Foreskin keratinocyte (primary cell): ENCODE measurements at places on chromosomes 5 and 9.

GRCh38 chr9:116124472-116125040 is 29.0 kb upstream of the PAPPA start:
- peak; percentile 82 for DNase-seq

- no peak for DNase-seq
Measured at GRCh38 chr9:113483676-113484257, 20.2 kb downstream of the RGS3 start.

DNA sequence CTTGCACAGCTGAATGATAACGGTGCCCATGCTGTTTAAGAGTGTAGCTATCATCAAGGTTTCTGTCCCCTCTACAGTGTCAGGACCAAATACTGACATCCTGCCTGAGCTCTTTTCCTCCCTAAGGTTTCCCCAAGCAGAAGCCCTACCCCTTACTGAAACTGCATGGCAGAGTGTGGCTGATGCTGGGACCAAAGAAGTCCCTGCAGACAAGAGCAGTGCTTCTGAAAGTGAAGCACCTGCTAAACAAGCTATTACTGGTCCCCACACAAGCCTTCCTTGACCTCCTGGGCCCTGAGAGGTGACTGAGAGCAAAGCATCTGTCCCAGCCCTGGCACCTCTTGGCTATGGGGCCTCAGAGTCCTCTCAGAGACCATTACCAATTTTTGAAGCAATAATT is 56.1 kb downstream of the CFAP90 start:
- DNase-seq, result no peak

DNA sequence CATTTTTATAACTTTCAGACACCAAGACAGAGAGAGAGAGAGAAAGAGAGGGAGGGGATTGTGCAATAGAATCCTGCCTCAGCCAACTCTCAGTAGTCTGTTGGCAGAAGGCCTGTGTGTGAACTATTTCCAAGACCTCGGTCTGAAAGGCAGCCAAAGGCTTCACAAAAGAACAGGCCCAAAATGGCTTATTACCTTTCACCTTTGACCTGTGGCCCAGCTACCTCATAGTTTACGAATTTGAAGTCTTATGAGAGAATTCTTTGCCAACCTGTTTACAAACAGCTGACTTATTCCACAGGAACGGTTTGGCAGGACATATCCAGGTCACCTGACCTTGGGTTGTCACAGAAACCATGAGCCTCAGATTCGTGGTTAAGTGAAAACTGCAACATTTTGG is 48.6 kb downstream of the NR2F1-AS1 start:
- DNase-seq, result no peak

- no peak for DNase-seq
Measured at GRCh38 chr9:99366183-99366582, 144.1 kb downstream of the SEC61B start.

DNA sequence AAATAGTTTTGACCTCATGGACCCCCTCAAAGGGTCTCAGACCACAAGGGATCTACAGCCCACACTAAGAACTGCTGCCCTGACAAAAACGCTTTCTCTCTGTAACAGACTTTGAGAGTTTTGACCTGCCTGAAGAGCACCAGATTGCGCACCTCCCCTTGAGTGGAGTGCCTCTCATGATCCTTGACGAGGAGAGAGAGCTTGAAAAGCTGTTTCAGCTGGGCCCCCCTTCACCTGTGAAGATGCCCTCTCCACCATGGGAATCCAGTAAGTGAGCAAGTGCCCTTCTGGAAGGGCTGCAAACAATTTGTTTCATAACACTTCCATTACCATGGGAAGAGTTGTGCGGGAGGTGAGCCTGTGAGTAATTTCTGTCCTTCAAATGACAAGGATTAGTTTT is 6.0 kb downstream of the PTTG1 start:
- DNase-seq, result no peak

GRCh38 chr5:82387001-82387818 is 109.1 kb upstream of the RPS23 start:
- DNase-seq, result no peak

GRCh38 chr9:82781921-82782392 is 281.0 kb downstream of the RASEF start:
- DNase-seq, result no peak

DNA sequence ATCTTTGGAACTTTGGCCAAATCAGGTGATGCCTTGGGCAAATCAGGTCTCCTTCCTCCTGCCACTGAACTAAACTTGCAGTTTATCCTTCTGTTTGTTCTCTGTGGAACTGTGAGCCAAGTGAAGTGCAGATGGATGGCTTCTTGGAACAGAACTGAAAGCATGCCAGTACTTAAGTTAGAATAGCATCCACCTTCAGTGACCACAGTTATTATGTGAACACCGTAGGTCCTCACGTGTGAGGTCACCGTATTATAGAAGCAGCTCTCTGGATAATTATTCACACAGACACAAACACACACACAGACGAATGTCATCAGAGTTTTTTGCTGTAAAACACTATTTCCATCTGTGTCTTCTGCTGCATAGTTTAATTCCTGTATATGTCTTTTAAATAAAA is 162.6 kb downstream of the EFNA5 start:
- DNase-seq, result no peak

DNA sequence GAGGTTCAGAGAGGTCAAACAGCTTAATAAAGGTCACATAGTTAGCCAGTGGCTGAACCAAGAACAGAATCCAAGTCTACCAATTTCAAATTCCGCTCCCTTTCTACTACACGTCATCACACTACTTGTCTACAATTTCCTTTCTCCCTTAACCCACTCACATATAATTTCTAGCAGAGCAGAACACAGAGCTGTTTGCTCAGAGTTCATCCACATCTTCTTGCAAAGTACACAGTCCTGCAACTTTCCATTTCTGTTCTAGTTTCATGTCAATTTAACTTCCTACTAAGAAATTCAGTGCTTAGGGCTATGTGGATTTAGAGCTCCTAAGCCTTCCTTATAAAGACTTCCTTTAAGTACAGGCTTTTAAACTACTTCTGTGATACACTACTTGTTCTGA is 61.3 kb downstream of the MEGF9 start:
- no peak for DNase-seq

GRCh38 chr9:127927988-127928675 is 2.4 kb downstream of the PIP5KL1 start:
- DNase-seq, result no peak

- no peak for DNase-seq
Measured at GRCh38 chr5:5403741-5404140, 18.7 kb upstream of the ICE1 start.

GRCh38 chr5:109784687-109785086 is 95.0 kb downstream of the MAN2A1 start:
- no peak for DNase-seq

DNA sequence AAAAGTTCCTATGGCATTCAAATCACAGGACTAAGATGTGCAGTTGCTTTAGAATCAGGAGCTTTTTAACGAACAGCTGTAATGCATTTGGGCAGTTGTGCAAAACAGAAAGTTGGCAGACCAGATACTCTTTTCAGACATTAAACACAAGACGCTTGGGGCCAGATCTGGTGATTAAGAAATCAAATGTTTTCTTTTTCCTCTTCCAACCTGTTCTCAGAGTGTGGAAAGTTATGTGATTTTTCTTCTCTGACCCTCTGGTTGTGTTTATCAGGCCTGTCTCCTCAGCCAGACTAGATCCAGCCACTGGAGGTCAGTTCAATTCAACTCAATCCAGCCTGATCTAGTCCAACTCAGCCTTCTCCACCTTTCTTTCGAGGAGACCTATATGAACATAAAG is 298.5 kb upstream of the PCSK5 start:
- no peak for DNase-seq

- DNase-seq, result peak; percentile 19
Measured at GRCh38 chr5:35229076-35230037, 930 bp downstream of the PRLR start.

GRCh38 chr9:104028827-104029226 is 65.3 kb upstream of the SMC2 start:
- DNase-seq, result no peak

GRCh38 chr5:80206282-80206681 is 49.6 kb downstream of the SERINC5 start:
- DNase-seq, result peak; percentile 34

DNA sequence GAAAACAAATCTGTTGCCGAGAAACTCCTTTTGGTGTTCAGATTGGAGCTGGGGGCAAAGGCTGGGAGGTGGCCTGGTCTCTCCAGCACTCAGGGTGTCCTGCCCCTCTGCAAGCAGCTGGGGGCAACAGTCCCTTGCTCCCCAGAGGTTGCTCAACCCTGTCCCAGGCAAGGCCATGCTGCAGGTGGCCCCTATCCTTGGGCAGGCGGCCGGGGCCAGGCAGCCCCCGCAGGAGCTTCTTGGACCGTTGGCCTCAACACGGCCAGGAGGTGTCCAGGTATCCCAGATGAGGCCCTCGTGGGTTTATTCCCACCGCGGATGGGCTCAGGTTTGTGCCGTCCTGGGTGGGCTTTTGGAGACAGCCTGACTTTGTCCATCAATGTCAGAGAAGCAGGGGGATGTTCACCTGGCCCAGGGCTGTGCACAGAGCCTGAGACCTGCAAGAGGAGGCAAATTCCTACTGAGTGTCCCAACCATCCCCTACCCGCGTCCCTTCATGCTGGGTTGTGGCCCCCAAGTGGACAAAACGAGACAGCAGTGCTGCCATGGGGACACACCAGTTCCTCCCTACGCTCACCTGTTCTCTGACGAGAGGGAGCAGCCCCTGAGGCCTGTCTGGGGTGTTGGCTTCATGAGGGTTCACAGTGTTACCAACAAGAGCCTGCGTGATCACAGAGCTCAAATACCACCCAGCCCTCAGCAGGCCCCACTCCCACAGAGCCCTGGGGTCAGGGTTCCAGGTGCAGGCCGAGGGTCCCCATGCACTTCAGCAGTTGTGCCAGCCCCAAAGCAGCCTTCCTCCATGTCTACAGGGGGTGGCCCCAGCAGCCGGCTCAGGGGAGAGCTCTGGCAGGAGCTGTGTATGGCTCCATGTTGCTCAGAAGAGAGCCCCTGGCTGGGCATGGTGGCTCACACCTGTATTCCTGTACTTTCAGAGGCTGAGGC is 9.5 kb upstream of the CCDC187 start:
- no peak for DNase-seq

GRCh38 chr5:92429646-92430045 is 1046.5 kb upstream of the ARRDC3 start:
- DNase-seq, result no peak

DNA sequence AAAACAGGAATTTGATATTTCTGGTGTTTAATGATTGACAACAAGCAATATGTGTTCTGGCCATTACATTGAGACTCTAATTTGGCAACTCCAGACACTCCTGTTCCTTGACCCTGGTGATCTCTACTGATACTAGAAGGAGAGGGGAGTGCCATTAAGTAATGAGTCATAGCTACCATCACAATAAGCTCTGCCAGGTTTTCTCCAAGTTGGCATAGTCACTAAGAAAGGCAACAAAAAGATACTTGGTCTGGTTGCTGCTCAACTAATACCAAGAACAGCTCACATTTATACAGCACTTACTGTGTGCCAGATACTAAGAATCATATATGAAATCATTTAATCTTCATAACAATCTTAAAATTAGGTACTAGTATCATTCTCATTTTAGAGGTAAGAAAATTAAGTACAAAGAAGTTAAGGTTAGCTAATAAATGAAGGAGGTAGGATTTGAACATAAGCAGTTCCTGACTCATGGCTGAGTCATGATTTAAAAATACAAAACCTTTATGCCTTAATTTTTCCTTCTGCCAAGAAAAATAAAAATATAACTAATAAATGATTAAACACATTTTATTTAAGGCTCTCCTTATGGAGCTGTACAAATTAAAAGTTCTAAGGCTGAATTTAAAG is 19.9 kb upstream of the PRXL2C start:
- peak; percentile 71 for DNase-seq

DNA sequence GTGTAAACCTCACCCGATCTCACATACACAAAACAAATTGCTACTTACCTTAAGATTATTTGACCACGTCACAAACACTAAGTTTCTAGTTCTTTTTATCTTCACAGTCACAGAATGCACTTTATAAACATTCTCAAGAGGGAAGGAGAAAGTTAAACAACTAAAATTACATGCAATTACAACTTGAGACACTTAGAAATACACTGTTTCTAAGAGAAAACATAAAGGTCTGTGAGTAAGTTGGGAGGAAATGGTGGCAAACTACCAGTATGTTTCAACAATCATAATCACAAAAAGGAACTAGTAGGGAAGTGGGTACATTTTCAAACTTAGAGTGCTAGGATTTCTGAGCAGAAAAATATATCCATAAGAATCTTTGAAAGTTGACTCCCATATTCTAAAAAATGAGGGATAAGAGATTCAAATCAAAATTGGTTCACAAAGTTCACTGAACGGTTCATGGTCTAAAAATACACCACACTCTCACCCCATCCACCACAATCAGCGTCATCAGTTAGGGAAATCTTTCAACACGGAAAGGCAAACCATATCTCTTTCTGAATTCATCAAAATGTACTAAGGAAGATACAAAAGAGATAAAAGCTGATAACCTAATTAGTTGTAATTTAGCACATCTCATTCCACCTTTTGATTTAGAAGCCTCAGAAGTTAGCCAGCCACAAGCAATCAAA is 182.6 kb downstream of the BNC2 start:
- DNase-seq, result no peak

GRCh38 chr9:77019236-77019925 is at the start of gene FOXB2:
Gene FOXB2 (plus strand): TSS chr9:77019655. CDS start chr9:77019655, 0 bp downstream.
- peak; percentile 7 for DNase-seq

DNA sequence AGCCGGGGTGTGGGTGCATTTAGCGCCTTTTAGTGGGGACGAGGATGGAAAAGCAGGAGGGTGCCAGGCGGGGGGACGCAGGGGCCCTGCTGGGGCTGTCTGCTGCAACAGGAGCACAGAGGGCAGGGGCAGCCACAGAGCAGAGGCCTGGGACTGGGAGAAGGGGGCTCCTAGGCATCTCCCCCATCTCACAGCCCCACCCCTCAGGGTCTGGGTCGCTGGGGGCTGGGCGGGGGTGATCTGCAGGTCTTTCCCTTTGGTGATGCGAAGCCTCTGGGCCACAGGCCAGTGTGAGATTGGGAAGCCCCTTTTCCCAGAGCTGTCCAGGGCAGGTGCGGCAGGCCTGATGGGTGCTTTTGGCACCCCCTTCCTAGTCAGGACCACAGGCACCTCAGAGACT is 4.8 kb downstream of the TOR2A start:
- no peak for DNase-seq
